ENCODE measurements at places on chromosomes 4 and X.
A peak's percentile ranks its signal among the peaks of the same experiment; 100 is the strongest.

DNA sequence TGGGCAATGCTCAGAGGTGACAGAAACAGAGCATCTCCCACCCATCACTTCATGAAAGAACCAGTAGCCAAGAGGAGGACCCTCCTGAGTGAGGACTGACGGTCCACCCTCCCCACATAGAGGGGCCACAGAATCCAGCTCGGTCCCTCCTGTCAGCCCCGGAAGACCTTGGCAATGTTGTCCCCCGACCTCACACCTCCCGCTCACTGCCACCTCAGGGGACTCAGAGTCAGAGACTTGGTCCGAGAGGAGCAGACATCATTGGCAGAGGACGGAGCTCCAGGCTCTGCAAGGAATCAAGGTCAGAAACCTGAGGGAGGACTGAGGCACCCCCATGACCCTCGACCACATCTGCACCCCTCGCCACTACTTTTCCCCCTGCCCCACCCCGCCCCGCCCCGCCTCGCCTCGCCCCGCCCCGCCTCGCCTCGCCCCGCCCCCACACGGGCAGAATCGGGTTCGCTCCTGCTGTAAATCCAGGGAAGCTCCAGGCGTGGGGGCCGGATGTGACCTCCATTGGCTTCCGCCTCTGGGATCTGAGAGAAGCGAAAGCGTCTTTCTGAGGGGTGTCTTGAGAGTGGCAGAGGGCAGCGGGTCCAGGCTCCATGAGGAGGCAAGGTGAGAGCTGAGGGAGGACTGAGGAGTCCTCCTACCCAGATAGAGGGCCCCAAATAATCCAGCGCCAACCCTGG lies at the start of gene MAGEA11:
Gene MAGEA11, plus strand, starts transcription at position 516 of the 692 bp plus-strand sequence. CDS start 1,100 bp downstream, outside the sequence.
- DNase-seq: no peak

- no peak for DNase-seq
These were observed 128.7 kb downstream of the FHIP1A start for GRCh38 chr4:151537687-151538086.

- no peak for DNase-seq
These were observed 66.2 kb downstream of the ASB9 start for GRCh38 chrX:15203694-15204093.

DNA sequence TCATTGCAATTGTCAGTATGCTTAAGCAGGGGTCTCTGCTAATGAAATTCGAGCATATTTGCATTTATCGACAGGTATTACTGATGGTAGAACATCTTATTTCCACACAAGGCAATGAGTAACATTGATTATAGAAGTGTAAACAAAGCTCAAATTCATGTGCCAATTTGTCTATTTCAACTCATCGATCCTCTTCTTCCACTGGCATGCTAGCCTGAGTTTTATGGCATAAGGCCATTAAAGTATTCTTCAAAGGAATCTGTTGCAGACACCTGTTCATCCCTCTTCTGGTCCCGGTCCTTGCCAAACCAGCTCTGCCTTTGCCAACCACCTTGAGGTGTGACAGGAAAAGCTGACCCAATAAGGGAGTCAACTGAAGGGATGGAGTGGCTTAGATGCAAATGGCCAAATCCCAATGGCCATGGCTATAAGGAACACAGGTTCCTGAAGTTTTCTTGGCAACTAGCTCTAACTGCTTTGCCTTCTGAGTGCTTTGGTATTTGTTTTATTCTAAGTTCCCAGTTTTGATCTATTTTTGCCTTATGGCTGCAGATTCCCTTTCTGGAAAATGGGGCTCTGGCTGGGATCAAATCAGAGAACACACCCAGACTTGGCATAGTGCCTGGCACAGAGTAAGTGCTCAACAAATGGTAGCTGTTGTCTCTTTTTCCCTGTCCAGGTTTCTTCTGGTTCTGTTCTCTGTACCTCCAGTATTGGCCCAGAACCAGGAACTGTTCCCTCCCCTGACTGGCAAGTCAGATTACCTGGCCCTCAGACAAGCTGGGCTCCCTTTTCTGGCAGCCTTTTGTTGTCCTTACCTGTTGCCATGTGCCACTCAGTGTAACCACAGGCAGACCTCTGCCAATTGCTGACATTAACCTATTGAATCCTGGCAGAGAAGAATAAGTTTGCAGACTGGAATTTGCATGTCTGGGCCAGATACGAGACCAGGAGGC lies 63.1 kb downstream of the RTL9 start:
- DNase-seq: no peak

DNA sequence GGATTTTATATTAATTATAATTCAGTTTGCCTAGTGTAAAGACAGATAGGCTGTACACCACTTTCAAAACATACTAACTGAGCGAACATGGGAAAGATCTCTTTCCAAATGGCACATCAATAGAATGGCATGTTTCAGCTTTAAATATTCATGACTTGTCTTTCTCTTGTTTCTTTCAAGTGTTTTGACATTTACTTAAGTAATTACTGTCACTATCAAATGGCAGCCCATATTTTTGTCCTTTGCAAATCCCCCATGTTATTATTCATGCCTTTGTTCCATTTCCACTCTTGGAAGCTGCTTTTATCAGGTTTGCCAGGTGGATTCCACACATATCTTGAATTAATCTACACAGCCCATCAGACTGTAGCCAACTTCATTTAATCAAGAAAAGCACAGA lies 89.2 kb upstream of the GLRA2 start:
- no peak for DNase-seq

- DNase-seq: no peak
These were observed 191.1 kb downstream of the KCTD8 start for GRCh38 chr4:44257461-44257860.

- no peak for DNase-seq
These were observed 734 bp upstream of the SH3TC1 start for GRCh38 chr4:8198206-8198905.

DNA sequence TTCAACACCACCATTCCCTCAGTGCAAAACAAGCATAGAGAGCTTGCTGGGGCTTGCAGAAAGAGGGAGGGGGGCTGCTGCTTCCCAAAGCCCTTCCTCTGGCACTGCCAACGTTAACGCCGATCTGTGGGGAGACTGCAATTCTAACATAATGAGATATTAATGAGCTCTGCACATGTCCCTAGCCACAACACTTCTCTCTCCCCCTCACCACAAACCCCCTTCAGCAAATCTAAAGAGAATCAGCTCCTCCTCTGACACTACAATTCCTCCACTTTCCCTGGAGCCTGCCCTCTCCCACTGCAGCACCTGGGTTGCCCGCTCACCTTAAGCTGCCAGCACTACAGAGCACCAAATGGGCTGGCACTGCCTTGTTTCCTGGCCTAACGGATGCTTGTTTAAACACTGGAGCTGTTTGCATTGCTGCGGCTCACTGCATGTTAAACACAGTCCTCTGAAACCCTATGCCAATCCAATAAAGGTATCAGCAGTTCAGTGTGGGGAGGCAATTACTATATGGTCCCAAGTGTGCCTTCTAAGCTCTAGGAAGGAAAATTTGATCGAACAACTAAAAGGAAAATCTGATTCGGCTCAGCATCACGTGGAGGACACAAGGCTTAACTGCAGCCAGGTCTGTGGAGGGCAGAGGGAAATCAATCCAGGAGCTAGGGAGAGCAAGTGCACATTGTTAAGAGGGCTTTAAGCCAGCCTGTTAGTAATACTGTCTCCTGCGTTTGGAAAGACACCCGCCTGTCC lies 232.4 kb downstream of the MAML3 start:
- no peak for DNase-seq

GRCh38 chr4:92451782-92452181 lies 148.0 kb downstream of the GRID2 start:
- DNase-seq: no peak

DNA sequence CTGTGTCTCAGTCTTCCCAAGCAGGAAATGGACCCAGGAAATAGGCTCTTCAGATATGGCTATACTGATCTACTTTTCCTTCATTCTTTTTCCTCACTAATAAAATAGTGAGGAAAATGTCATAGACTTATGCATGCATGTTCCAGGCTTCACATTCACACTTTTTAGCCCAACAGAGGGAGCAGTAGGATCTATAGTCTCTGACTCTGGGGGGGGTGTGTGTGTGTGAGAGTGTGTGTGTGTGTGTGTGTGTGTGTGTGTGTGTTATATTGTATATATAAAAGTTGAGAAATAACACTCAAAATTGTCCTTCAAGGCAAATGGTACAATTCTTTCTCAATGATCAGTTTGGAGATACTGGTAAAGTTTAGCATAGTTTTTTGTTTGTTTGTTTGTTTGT lies 297.2 kb upstream of the GALNT7 start:
- DNase-seq: no peak

- no peak for DNase-seq
These were observed 437.5 kb upstream of the BOD1L1 start for GRCh38 chr4:14064984-14065383.

GRCh38 chr4:140807491-140808252 lies 51.5 kb upstream of the TBC1D9 start:
- DNase-seq: no peak

GRCh38 chr4:8308856-8309771 lies 39.6 kb downstream of the HTRA3 start:
- no peak for DNase-seq

- DNase-seq: peak; percentile 4
These were observed 482 bp downstream of the GSTCD start for GRCh38 chr4:105709081-105709450.

DNA sequence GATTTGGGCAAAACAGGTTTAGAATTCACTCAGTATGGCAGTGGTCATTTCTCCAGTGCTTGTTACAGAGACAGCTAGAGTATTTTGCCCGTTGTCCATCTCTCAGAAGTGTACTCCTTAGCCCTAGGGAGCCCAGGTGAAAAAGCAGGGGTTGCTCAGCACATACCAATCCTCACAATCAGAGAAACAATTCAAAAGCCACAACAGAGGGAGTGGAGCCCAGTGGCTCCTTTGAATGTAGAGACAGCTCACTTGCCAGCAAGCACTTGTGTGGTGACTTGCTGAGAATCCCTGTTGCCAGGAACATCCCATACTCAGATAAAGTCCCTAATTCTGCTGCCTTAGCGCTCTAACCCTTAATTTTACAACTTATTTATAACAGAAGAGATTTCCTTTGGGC lies 1488.3 kb downstream of the RPA4 start:
- no peak for DNase-seq

- no peak for DNase-seq
These were observed 20.9 kb downstream of the APOOL start for GRCh38 chrX:85024562-85024961.

GRCh38 chr4:42216664-42217063 lies 64.2 kb upstream of the BEND4 start:
- no peak for DNase-seq

GRCh38 chrX:45063319-45064095 lies 137.2 kb downstream of the DIPK2B start:
- no peak for DNase-seq

GRCh38 chrX:48498374-48498809 lies 10.4 kb upstream of the PORCN start:
- no peak for DNase-seq

DNA sequence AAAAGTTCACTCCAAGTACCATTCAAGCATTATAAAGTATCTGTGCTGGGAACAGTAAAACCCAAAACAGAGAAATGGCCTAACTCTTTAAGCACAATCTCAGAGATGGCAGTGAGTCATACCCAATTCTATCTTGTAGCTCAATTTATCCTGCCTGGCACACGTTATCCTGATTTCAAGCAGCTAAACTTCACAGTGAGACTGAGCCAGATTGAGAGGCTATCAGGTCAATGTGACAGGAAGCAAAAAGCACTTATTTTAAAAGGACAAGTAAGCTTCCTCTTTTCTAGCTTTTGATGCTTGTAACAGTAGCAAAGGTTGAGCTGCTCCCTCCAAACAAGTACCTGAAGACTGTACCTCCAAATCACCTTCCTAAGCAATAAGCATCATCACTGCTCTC lies 324.9 kb downstream of the NAF1 start:
- DNase-seq: no peak

DNA sequence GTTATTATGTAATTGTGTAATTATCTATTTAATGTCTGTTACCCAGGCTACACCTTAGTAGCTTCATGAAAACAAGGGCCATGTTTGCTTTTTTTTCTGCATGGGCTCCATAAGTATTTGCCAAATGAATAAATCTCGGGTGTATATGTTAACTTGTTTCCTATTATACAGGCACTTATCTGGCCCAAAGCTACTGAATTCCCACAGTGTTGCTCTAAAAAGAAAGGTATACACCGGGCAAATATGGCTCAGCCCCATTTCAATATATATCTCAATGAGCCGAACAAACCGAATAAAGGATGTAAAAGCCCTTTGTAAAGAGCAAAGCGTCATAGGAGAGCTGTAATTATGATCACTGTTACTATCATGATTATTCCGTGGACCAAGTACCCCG lies 767 bp downstream of the PAQR3 start:
- DNase-seq: no peak

DNA sequence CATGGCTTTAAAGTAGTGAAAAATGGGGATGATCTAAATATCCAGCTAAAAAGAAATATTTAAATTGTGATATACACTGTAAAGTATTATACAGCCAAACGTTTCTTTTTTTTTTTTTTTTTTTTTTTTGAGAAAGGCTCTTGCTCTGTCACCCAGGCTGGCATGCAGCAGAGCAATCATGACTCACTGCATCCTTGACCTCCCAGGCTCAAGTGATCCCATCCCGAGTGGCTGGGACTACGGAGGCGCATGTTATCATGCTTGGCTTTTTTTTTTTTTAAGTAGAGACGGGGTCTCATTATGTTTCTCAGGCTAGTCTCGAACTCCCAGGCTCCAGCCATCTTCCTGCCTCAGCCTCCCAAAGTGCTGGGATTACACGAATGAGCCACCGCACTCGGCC lies 17.1 kb downstream of the SMIM14 start:
- no peak for DNase-seq

DNA sequence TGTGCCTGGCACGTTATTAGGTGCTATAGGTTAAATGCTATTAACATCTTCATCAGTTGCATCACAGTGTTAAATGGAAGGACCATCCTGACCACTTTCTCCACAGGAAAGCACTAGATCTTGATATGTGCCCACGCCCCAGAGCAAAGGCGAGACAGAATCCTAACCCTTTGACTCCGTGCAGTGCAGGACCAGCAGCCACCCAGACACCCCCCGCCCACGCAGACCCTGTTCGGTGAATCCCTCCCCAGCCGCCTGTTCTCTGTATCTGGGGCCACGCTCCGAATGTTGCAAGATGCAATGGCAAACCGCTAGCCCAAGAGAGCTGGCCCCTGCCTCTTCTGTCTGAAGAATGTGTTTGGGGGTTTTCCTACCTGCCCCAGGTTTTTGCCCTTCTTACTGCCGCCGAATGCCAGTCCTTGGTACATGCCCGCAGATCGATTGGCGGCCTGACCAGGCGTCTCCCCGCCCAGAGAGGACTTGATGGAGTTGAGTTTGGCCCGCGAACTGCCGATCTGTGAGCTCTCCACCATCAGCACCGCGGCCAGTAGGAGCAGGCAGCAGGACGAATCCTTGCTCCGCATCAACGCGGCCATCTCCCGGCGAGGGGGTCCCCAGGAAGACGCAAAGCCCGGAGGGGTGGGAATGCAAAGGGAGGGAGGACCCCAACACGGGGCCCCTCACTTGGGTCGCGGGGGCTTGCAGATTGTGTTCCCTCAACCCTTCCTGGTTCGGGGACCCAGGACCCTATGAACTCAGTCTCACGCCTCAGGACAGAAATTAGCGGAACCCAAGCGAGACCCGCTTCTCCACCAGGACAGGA lies 906 bp downstream of the DKK2 start:
- no peak for DNase-seq
